ENCODE measurements at places on chromosomes 12 and 14. TPM values are rescaled to one million over a fixed set of nuclear protein-coding genes. Genes with fewer than 3 reads are reported as not detected.

Gene LRRC10
- total RNA-seq: not detected

Gene CLEC4D
- not detected for total RNA-seq

Gene SCN8A
- 1.2 TPM for total RNA-seq

Gene PRPH
- total RNA-seq: 2.2 TPM

Gene TCTN1
- 28.4 TPM for total RNA-seq

Gene OR6C3
- total RNA-seq: not detected

Gene DDN
- total RNA-seq: 5.2 TPM

Gene TSPAN19
- total RNA-seq: not detected

Gene SLCO1B3
- total RNA-seq: not detected

Gene SMCO2
- total RNA-seq: not detected

Gene TAMALIN
- 78.2 TPM for total RNA-seq

Gene HELB
- 5.2 TPM for total RNA-seq

Gene GZMH
- not detected for total RNA-seq

Gene SYNDIG1L
- total RNA-seq: not detected

Gene GPR68
- total RNA-seq: 0.55 TPM
